ENCODE measurements at places on chromosomes 4 and X. TPM values are rescaled to one million over a fixed set of nuclear protein-coding genes. Genes with fewer than 3 reads are reported as not detected.

Gene EPHA5
- not detected for total RNA-seq

Gene ADAMTS3
- total RNA-seq = 0.43 TPM

Gene TRIM75
- total RNA-seq = not detected

Gene ASMT
- total RNA-seq = not detected

Gene YIPF7
- total RNA-seq = not detected

Gene CXCL6
- total RNA-seq = 8.1 TPM

Gene GLRB
- 11.3 TPM for total RNA-seq

Gene IL2
- not detected for total RNA-seq

Gene ABLIM2
- not detected for total RNA-seq

Gene KIAA1210
- not detected for total RNA-seq

Gene HS6ST2
- not detected for total RNA-seq

Gene SSX2
- not detected for total RNA-seq

GRCh38 chr4:96162636-96163035 lies 322.7 kb downstream of the PDHA2 start:
- DNase-seq = no peak
- no peak overlapping the region for H3K4me3 ChIP-seq
- H3K27me3 ChIP-seq = no peaks in the 10 kb centered on the region
- H3K27ac ChIP-seq = no peak overlapping the region
- no peaks in the 10 kb centered on the region for H3K36me3 ChIP-seq

GRCh38 chrX:108417257-108417656 lies 21.0 kb downstream of the COL4A6 start:
- no peak for DNase-seq
- no peaks in the 10 kb centered on the region for H3K4me1 ChIP-seq
- no peaks in the 10 kb centered on the region for H3K36me3 ChIP-seq
- H3K4me3 ChIP-seq = no peak overlapping the region
- H3K27me3 ChIP-seq = no peaks in the 10 kb centered on the region

- H3K4me1 ChIP-seq = no peaks in the 10 kb centered on the region
- H3K36me3 ChIP-seq = no peaks in the 10 kb centered on the region
- no peaks in the 10 kb centered on the region for H3K27me3 ChIP-seq
- DNase-seq = no peak
Observed at GRCh38 chr4:144302704-144303536, 162.4 kb upstream of the GYPA start.

DNA sequence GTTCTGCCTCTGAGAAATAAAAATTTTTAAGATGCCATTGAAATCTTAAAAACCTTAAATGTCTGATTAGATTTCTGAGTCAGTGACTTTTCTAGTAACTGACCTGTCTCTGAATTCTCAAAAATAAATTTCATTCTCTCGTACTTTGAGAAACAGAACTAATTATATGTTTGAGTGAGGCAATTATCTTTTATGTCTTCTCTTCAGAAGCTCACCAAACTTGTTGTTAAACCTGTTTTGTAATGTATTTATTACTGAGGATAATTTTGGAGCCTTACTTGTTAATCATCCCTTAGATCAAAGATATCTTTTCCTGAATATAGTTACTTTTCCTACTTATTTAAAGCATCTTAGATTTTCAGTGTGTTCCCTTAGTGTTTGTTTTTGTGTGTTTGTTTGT lies 64.5 kb upstream of the MMAA start:
- no peak overlapping the region for H3K27ac ChIP-seq
- H3K27me3 ChIP-seq = no peaks in the 10 kb centered on the region
- no peaks in the 10 kb centered on the region for H3K4me1 ChIP-seq
- H3K36me3 ChIP-seq = peaks cover 9% of the 10 kb centered on the region
- H3K4me3 ChIP-seq = no peak overlapping the region

GRCh38 chr4:70637239-70637913 lies 8.8 kb downstream of the ENAM start:
- H3K36me3 ChIP-seq = no peaks in the 10 kb centered on the region
- no peak overlapping the region for H3K27ac ChIP-seq
- H3K4me1 ChIP-seq = 0 out of 2 replicates have a peak, but pooled peaks cover 2% of the 10 kb centered on the region
- no peaks in the 10 kb centered on the region for H3K27me3 ChIP-seq
- H3K4me3 ChIP-seq = no peak overlapping the region

DNA sequence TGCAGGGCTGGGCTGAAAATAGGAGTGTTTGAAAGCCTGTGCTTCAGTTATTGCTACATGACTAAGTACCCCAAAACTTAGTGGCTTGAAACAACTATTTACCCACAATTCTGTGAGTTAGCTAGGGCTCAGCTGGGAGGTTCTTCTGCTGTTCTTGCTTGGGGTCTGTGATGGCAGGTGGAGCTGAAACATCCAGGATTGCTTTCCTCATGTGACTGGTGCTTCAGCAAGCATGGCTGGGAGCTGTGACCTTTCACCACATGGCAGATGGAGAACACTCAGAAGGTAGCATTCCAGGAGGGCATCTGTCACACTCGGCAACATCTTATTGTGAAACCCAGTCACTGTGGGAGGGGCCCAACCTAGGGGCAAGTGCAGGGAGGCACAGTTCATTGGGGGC lies 57.0 kb upstream of the TBC1D14 start:
- no peak overlapping the region for H3K27ac ChIP-seq
- no peak for DNase-seq
- no peak overlapping the region for H3K4me3 ChIP-seq
- peaks cover 26% of the 10 kb centered on the region for H3K4me1 ChIP-seq
- H3K27me3 ChIP-seq = no peaks in the 10 kb centered on the region

- H3K27me3 ChIP-seq = no peaks in the 10 kb centered on the region
- H3K4me1 ChIP-seq = peaks cover 10% of the 10 kb centered on the region
- H3K4me3 ChIP-seq = peak overlapping the region; percentile 87
- DNase-seq = no peak
- 0 out of 2 replicates have a peak overlapping the region, but pooled peaks have one; percentile 6 for H3K27ac ChIP-seq
- H3K36me3 ChIP-seq = no peaks in the 10 kb centered on the region
Observed at GRCh38 chrX:47484885-47485284, 1.9 kb upstream of the ZNF41 start.

DNA sequence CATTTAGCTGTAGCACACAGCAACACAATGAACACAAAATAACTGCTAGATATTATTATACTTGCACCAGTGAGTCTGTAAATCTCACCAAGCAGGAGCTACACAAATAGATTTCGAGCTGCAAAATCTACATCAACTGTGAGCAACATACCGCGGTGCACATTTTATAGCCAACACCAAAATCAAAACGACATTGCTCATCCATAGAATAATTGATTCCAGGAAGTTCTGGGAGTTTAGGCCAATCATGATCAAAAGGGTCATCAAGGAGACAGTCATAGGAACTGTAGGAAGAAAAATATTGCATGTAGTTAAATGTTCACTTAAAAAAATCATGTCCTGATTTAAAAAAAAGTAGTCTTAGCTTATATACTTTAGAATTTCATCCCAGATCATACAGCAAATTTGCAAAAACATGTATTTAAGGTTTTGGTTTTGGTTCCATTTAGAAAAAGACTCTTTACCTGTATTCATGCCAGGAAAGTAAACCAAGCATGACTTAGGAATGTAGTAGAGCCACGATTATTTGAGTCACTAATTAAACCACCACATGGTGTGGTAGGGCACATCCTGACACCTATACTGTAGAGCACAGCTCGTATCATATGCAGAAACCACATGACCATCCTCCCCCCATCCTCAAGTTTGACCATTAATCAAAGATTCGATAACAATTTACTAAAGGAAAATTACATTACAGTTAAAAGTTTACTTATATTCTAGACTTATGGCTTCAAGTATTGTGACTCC lies 250.4 kb downstream of the ADAMTS3 start:
- H3K27me3 ChIP-seq = no peaks in the 10 kb centered on the region
- H3K36me3 ChIP-seq = no peaks in the 10 kb centered on the region
- H3K4me1 ChIP-seq = peaks cover 46% of the 10 kb centered on the region
- peak; percentile 72 for DNase-seq

DNA sequence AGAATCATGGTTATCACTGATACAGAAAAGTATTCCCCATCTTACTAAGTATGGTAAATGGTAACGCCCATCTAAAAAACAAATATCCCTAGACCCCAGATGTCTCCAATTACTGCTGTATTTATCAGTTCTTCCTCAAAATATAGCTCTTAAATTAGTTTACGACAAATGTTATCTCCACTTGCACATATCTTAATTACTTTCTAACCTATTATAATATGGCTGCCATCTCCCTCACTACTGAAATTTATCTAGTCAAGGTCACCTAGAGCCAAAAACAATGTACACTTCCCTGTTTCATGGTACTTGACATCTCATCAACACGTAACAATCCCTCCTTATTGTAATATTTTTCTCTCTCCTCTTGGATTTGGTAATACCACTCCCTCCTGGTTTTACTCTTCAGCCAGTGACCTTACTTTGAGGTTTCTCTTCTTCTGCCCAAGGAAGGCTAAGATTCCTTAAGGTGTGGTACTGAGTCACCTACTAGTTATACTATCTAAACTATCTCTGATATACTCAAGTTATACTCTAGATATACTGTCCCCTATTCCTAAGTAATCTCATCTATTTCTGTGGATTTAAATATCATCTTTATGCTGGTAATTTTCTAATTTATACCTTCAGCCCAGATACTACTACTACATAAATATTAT lies 8.6 kb downstream of the LCORL start:
- no peak overlapping the region for H3K4me3 ChIP-seq
- H3K27ac ChIP-seq = no peak overlapping the region
- H3K27me3 ChIP-seq = no peaks in the 10 kb centered on the region
- 0 out of 2 replicates have a peak, but pooled peaks cover 6% of the 10 kb centered on the region for H3K4me1 ChIP-seq
- no peaks in the 10 kb centered on the region for H3K36me3 ChIP-seq
- DNase-seq = no peak

DNA sequence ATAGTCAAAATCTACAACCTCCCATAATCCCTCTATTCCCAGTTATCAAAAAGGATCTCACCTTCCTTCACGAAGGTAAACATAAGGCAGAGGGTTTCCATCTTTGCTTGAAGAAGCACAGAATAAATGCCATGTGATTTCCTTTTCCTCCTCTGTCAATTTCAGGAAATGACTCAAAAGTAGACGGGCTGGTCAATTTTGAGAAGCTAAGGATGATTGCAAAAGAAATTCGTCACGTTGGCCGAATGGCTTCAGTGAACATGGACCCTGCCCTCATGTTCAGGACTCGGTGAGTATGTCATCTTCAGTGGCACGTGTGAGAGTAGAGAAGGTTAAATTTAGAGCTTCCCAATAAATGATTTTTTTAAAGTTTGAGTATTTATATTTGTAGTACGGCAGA lies 240.2 kb downstream of the RAPGEF2 start:
- DNase-seq = no peak
- no peaks in the 10 kb centered on the region for H3K27me3 ChIP-seq
- H3K27ac ChIP-seq = no peak overlapping the region
- peaks cover 40% of the 10 kb centered on the region for H3K36me3 ChIP-seq
- H3K4me1 ChIP-seq = no peaks in the 10 kb centered on the region

GRCh38 chrX:40064055-40064597 lies 33.6 kb downstream of the BCOR start:
- no peak overlapping the region for H3K27ac ChIP-seq
- no peaks in the 10 kb centered on the region for H3K27me3 ChIP-seq
- no peak overlapping the region for H3K4me3 ChIP-seq
- DNase-seq = no peak
- H3K36me3 ChIP-seq = no peaks in the 10 kb centered on the region

DNA sequence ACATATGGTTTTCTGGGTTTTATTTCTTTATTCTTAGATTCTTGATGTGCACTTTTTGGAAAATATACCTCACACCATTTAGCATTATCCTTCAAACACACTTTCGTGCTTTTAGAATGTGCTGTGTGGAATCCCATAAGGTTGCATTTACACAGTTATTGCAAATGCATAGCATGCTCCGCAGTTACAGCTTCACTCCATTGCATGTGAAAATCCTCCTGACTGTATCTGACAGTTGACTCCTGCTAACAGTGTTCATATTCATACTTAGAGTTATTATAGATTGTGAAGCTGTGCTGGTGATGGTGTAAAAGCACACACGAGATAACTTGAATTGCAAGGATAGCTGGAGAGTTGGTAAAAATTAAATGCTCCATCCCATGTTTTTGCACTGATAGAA lies 811.5 kb upstream of the TENM3 start:
- no peak overlapping the region for H3K27ac ChIP-seq
- no peaks in the 10 kb centered on the region for H3K27me3 ChIP-seq

GRCh38 chrX:103552236-103552635 lies 32.9 kb upstream of the RAB40A start:
- no peaks in the 10 kb centered on the region for H3K36me3 ChIP-seq
- no peak overlapping the region for H3K27ac ChIP-seq
- no peaks in the 10 kb centered on the region for H3K27me3 ChIP-seq
- H3K4me1 ChIP-seq = peaks cover 8% of the 10 kb centered on the region

- no peaks in the 10 kb centered on the region for H3K4me1 ChIP-seq
- no peak overlapping the region for H3K27ac ChIP-seq
- H3K4me3 ChIP-seq = no peak overlapping the region
- H3K36me3 ChIP-seq = no peaks in the 10 kb centered on the region
- no peaks in the 10 kb centered on the region for H3K27me3 ChIP-seq
- DNase-seq = no peak
Observed at GRCh38 chrX:46559062-46559461, 13.8 kb upstream of the ZNF674 start.

GRCh38 chr4:24434241-24434640 lies 150.1 kb downstream of the DHX15 start:
- peaks cover 26% of the 10 kb centered on the region for H3K27me3 ChIP-seq
- H3K4me1 ChIP-seq = no peaks in the 10 kb centered on the region
- H3K27ac ChIP-seq = no peak overlapping the region
- DNase-seq = no peak
- no peaks in the 10 kb centered on the region for H3K36me3 ChIP-seq

DNA sequence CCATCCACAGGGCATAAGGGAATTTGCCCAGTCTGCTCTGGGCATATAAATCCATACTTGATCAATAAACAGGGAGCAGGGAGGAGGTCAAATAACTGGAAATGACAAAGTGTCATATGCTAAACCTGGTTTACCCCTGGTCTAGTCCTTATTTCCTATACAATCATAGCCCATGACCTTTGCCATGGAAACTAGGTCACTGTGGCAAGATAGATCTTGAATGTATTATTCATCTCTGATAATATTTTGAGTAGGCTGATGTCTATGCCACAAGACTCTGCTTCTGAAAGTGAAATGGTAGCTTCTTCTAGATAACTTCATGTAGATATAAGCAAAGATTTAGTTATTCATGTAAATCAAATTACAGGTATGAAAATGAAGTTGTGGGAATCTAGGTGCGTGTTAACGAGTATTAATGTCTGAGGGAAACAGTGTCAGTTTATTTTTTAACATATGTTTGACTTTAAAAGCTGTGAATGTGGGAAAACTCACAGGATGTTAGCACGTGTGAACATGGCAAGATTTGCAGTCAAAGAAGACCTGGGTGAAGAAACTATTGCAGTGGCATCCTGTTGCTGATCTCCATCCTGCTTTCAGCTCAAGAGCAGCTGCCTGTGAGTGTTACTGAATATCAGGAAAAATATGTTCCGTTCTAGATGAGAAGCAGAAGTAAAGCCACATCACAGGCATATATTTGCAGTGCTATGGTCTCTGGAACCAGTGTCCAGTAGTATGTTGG lies 81.8 kb upstream of the NDP start:
- H3K27me3 ChIP-seq = no peaks in the 10 kb centered on the region
- H3K36me3 ChIP-seq = no peaks in the 10 kb centered on the region
- no peak overlapping the region for H3K27ac ChIP-seq
- no peaks in the 10 kb centered on the region for H3K4me1 ChIP-seq
- DNase-seq = no peak

- DNase-seq = peak; percentile 44
- no peaks in the 10 kb centered on the region for H3K27me3 ChIP-seq
- no peak overlapping the region for H3K4me3 ChIP-seq
- H3K27ac ChIP-seq = no peak overlapping the region
Observed at GRCh38 chr4:107318078-107318477, 282.0 kb upstream of the DKK2 start.

All from GM23248 (cell line).